ENCODE measurements at places on chromosomes 6 and 20.
A peak's percentile ranks its signal among the peaks of the same experiment; 100 is the strongest.

DNA sequence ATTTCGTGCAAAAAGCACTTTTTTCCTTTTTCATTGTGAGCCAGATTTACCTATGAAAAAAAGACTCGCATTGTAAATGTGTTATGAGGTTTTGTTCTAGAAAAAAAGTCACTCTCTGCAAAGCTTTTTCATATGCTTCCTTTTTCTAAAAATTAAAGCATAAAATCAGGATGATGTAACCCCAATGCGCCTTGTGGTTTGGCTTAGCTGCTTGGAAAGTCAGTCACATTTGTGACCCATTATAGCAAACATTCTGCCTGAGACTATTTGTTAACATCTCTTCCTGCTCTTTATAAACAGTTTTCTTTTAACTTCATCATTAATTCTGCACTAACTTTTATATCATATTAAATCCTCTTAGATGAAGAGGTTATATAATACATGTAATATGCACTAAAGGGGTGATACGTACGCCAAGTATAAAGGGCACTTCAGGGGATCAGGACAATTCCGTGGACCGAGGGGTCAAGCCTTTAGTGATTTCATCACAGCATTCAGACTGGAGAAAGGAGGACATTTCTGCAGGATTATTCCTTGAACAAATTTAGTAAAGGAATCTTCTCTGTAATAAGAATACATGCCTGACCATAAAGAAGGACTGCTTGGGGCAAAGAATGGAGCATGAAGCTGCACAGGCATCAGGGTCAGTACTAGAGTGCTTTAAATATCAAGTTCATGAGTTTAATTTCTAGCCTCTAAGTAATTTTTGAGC, 48.1 kb upstream of the SMLR1 start:
- no peak for DNase-seq

DNA sequence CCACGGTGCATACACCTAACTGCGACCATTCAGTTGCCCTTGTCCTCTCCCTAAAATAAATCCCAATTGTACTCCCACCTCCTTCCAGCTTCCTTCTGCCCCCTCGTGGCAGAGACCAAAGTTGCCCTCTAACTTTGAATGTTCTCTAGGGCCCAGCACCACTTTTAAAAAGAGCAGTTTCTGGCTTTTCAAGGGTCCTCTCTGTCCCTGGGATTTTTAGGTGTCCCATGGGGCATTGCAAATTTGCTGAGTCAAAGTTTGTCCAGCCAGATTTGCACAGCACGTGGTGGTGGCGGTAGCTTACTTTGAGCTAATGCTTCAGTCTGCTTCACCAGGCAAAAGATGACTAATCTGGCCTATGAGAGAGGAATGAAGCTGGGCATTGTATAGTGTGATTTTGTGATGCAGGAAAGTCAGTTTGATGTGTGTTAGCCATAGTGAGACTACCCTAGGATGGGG, 100.2 kb downstream of the PERP start:
- peak; percentile 76 for DNase-seq

GRCh38 chr6:51738614-51739013, 348.8 kb downstream of the PKHD1 start:
- peak; percentile 15 for DNase-seq

GRCh38 chr6:156698239-156699016, 78.8 kb upstream of the ARID1B start:
- no peak for DNase-seq

- no peak for DNase-seq
Observed at GRCh38 chr20:17467120-17467655, 64.0 kb downstream of the BFSP1 start.

DNA sequence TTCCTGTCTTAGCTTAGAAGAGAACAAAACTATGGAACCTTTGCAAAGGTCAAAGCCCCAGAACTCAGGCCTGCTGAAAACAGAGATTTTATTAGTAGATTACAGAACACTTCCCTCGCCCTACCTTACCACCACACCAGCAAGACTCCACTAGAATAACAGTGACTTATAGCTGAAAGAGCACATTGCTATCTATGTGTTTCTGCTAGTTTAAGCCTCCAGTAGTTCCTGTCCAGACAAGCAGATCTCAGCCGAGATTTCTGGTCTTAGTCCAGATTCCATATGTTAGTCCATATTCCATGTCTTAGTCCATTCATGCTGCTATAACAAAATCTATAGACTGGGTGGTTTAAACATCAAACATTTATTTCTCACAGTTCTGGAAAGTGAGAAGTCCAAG, 412.3 kb upstream of the ID4 start:
- DNase-seq = no peak

- DNase-seq = no peak
Observed at GRCh38 chr20:45073221-45073620, 27.7 kb downstream of the KCNS1 start.

GRCh38 chr6:144797881-144798589, 512.9 kb downstream of the UTRN start:
- no peak for DNase-seq

DNA sequence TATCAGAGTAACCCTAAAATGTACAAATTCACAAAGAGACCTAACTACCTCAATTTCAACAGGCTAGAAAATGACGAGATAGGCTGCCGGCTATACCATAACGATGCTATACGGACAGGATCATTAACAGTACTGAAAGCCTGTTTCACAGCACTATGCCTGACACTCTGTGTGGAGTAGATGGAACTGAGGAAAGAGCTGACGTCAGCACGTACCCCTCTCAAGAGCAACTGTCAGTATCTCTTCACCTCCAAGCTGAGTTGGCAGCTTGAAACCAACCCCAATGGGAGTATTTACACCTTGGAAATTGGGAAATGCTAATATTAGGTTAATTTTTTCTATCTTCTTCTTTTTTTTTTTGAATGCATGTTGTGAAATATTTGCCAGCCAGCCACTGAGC, 53.6 kb downstream of the HUS1B start:
- no peak for DNase-seq

- no peak for DNase-seq
Observed at GRCh38 chr20:17609811-17610377, 40.0 kb downstream of the DSTN start.

DNA sequence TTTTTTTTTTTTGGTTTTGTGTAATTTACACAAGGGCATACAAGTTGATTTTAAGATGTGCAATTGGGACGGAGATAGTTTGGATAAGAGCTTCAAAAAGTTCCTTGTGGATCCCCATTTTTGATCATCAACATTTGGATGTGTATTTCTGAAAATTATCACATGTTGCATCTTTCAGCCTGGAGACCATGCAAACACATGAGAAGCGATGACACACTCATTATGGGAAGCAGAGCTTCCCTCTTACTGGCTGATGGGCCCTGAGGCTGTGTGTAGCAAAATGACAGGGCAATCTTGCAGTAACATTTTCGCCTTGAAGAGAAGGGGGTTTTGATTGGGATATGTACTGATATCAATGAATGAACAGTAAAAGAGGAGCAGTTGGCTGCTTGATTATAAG, 22.0 kb upstream of the RIPK1 start:
- DNase-seq = no peak

GRCh38 chr6:12911427-12911826, 194.9 kb downstream of the PHACTR1 start:
- no peak for DNase-seq

DNA sequence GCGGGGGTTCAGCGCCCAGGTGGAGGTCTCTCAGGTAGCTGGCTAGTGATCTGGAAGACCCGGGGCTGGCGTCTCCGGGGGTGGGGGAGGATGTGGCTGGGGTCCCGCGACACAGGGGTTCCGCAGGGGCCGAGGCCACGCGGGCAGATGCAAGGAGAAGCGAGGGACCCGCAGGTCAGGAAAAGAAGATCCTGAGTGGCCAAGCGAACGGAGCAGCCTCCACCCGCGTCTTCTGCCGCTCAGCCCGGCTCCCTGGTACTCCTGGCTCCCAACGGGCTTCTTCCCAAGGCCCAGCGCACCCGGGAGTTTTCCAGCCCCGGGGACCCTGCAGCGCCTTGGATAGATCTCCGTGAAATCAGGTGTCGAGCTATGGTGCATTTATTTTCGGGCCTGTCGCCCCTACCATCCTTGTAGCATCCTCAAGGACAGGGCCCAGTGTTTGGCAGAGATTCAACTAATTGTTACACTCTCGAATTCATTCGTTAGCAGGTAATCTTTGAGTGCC, 682 bp upstream of the CHD6 start:
- no peak for DNase-seq

GRCh38 chr6:169048185-169048864, 205.3 kb downstream of the THBS2 start:
- no peak for DNase-seq

- no peak for DNase-seq
Observed at GRCh38 chr6:57252975-57253374, 30.9 kb upstream of the RAB23 start.

- peak; percentile 48 for DNase-seq
Observed at GRCh38 chr6:169099411-169100202, 154.0 kb downstream of the THBS2 start.

- no peak for DNase-seq
Observed at GRCh38 chr6:7671076-7671475, 54.8 kb upstream of the BMP6 start.

DNA sequence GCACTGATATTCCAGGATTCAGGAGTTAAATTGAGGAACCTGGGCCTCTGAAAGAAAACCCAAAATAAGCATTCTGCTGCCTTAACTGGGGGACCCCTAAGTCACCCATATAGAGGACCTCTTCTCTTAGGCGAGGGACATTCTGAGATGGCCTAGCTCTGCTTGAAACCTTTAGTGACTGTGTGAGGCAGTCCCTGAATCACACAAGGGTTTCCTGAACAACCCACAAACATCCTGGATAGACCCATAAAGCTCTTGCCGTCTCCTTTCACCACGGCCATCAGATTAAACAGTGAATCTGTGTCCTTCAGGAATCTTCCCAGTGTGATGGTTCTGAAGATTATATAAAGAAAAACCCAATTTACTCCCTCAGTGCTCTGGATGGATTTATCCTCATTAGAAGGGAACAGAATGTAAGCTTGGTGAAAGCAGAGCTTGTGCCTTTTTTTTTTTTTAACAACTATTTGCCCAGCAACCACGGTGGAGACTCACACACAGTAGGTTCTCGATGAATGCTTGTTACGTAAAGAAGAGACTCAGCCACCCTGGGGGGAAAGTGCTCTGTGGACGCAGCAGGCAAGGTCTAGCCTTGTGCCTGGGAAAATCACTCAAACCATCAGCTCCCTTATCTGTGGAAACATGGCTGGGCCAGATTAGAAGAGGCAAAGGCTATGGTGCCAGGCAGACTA, 39.1 kb upstream of the SIRPG start:
- DNase-seq = no peak

DNA sequence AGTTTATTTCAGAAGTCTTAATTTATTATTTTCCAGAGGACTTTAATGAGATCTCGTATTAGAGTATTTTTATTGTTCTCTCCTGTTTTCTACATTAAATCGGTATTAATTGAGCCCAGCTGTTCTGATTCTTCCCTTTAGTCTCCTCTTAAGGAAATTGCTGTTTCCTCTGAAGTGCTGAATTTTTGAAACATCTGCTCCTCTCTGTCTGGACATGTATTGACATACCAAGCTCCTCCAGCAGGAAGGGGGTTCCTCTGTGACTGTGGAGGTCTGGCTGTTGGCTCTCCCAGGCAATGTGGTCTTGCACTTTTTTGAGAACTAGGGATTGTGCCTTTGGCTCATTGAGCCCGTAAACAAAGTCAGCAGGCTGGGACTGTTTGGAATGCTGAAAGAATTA, 74.9 kb downstream of the MAP3K4 start:
- no peak for DNase-seq

GRCh38 chr6:157323966-157324300, 614 bp upstream of the TMEM242 start:
- DNase-seq = peak; percentile 77

GRCh38 chr6:124055963-124056362, 252.3 kb downstream of the NKAIN2 start:
- no peak for DNase-seq

- no peak for DNase-seq
Observed at GRCh38 chr6:31405996-31406395, 2.6 kb downstream of the MICA start.

GRCh38 chr20:52457826-52458225, 266.2 kb upstream of the ZFP64 start:
- DNase-seq = no peak

GRCh38 chr6:23329086-23329485, 759.7 kb downstream of the HDGFL1 start:
- peak; percentile 6 for DNase-seq

- DNase-seq = no peak
Observed at GRCh38 chr20:48787861-48788375, 39.9 kb downstream of the PREX1 start.

DNA sequence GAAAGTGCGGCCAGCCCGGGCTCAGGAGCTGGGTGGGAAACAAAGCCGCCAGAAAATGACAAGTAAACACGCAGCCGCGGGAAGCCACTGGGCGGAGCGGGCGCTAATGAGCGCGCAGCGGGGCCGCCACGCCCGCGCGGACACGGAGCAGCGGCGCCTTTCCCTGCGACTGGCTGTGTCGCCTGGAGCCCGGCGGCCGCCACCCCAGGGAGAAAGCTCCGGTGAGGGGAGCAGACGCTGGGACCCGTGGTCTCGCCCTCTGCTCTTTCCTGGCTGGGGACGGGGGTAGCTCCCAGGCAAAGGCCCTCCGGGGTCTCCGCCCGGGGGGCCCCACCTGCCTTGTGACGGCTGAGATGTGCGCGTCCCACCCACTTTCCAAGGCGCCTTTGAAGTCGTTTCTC, 54.9 kb downstream of the PRR18 start:
- DNase-seq = peak; percentile 37

GRCh38 chr6:32415521-32416019, 8.6 kb upstream of the BTNL2 start:
- peak; percentile 67 for DNase-seq

GRCh38 chr6:126388104-126388598, 48.2 kb downstream of the CENPW start:
- no peak for DNase-seq

DNA sequence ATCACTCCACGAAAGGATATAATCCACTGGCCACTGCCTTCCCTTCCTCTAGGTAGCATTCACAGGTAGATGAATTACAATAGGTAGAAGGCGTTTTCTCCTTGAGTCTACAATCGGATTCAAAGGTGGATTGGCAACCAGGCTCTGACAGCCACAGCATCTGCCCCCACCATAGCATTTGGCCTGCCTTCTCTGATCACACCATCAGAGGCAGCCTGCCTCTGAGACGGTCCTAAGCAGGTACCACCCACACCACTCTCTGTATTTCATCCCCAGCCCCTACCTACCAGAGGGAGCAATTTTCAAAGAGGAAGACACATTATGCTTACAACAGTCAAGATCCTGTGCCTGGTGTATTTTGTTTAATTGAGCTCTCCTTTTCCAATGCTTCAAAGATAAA, 210.5 kb upstream of the SPTLC3 start:
- peak; percentile 39 for DNase-seq

- DNase-seq = peak; percentile 68
Observed at GRCh38 chr20:33796263-33796906, 14.8 kb upstream of the CHMP4B start.

GRCh38 chr20:13034115-13034514, 25.3 kb downstream of the SPTLC3 start:
- no peak for DNase-seq

Data from iPS-NIHi11 (cell line).